ENCODE measurements at places on chromosomes 1 and 21.
A peak's percentile ranks its signal among the peaks of the same experiment; 100 is the strongest.

DNA sequence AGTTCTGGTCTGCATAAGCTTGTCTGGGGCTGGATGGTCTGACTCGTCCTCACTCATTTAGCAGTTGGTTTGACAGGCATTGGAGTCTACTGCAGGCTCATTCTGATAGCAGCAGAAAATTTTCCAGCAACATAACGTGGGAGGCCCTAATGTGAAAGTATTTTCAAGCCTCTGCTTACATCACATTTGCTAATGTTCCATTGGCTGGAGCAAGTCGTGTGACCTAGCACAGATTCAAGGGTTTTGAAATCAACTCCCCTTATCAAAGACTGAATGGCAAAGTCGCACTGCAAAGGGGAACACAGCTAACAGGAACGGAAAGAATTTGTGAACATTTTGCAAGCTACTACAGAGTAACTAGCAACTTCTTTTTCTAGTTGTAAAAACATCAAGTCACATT, 2.3 kb upstream of the USH2A start:
- no peak for DNase-seq

DNA sequence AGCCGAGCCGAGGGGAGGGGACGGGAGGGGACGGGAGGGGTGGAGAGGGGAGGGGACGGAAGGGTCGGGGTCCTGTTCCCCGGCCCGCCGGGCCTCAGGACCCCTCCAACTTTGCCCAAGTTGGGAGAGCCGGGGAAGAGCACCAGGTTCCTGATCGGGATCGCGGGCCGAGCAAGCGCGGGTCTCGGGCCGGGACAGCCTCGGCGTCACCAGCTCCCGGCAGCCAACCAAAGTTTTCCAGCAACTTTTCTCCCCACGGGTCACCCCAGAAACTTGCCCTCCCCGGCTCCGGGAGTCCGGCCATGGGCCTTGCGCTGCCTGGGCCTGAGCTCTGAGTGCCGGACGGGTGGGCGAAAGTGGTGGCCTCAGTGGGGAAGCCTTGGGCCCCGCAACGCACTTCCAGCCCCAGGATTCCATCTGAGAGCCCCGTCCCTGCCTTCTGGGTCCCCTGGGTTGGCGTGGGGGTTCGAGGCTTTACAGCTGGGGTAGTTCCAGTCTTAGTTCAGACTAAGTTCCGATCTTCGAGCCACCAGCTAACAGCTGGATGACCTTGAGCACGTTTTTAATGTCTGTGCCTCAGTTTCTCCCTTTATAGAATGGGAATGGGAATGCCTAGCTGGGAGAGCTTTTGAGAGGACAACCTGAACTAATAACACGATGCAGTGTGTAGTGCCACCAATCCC, 458 bp downstream of the ZC3H12A start:
- no peak for DNase-seq

- DNase-seq = no peak
Observed at GRCh38 chr1:147619741-147620140, 50.6 kb downstream of the ACP6 start.

DNA sequence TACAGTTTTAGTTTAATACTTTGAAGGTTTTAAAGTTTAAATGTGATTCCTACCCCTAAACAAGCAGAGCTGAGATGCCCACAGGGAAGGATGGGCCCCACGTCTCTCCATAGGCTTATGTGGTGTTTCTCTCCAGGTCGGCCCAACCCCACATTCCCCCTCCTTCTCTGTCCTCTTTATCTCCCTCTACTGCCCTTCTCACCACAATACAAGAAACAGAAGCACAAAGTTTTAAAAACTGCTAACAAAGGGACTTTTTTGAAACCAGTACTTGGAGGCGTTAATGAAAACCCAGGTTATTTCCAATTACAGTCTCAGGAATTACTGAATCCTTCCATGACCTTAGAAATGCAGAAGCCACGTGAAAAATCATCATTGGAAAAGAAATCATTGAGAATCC, 324.0 kb downstream of the NTNG1 start:
- DNase-seq = no peak

DNA sequence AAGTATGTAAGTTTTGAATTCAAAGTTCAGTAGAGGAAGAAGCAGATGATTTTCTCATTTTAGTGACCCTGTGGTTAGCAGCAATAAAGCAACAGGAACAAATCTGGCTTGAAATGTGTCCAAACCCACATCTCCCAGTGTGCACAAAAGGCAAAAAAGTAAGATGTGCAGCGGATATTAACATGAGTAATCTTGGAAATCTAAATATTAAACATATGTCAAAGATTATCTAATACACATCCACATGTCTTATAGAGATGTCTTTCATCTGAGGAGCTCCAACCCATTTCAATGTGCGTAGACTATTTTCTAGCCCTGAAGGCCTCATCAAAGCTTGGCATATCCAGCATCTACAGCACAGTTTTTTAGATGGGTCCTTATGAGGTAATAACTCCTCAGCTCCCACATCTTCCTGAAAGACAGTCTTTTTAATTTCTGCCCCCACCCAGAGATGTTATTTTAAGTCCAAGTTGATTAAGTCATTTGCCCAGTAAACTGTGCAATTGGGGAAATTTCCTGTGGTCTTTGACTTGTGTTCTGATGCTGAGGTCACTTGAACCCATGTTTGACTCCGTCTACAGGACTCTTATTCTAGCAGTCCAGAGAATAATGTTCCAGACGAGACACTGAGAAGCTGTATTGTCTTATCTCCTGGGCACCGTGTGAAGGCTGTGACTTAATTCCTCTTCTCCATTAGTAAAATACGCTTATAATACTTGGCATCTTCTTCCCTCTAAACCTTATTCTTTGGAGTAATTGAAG, 73.7 kb downstream of the LMO4 start:
- DNase-seq = peak; percentile 31

GRCh38 chr21:26379561-26379960, 193.5 kb downstream of the CYYR1 start:
- no peak for DNase-seq

- DNase-seq = peak; percentile 20
Observed at GRCh38 chr1:236762410-236762809, 32.7 kb upstream of the MTR start.
